RWPE2 (cell line): ENCODE measurements at places on chromosomes 1 and 21.

DNA sequence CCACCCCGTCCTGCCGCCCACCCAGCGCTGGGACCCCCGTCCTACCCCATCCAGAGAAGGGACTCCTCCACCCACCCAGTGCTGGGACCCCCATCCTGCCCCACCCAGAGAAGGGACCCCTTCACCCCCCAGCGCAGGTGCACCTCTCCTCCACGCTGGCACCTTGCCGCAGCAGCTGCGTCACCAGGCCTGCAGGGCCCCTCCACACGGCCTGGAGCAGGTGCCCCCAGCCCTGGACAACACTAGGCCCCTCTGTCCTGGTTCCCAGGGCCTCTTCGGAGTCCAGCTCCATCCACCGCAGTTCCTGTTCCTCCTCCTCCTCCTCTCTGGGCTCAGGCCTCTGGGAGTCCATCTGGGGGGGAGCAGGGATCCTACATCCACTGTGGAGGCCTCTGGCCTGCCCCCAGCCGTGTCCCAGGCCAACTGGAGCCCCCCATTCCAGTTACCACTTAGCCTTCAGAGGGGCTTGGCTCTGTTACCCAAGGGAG lies 378 bp downstream of the ANKRD65 start:
- DNase-seq = no peak

DNA sequence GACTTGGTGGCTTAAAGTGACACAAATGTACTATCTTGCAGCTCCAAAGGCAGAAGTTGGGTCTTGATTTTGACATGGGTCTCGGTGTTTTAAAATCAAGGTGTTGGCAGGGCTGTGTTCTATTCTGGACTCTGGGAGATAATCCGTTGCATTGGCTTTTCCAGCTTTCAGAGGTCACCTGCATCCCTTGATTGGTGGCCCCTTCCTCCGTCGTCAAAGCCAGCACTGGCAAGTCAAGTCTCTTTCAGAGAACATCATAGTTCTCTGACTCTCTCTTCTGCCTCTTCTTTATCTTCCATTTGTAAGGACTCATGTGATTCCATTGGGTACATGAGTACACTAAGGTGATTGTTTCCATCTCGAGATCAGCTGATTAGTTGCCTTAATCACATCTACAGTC lies 172.1 kb downstream of the CAMTA1 start:
- no peak for DNase-seq

GRCh38 chr21:29696937-29697336 lies 242.9 kb downstream of the GRIK1 start:
- DNase-seq = no peak

- no peak for DNase-seq
Observed at GRCh38 chr1:7659514-7659913, 111.6 kb upstream of the VAMP3 start.

- DNase-seq = no peak
Observed at GRCh38 chr1:150548632-150549495, at the start of gene ADAMTSL4. Gene ADAMTSL4 (plus strand): TSS chr1:150549408. CDS start chr1:150552289, 2,881 bp downstream.

DNA sequence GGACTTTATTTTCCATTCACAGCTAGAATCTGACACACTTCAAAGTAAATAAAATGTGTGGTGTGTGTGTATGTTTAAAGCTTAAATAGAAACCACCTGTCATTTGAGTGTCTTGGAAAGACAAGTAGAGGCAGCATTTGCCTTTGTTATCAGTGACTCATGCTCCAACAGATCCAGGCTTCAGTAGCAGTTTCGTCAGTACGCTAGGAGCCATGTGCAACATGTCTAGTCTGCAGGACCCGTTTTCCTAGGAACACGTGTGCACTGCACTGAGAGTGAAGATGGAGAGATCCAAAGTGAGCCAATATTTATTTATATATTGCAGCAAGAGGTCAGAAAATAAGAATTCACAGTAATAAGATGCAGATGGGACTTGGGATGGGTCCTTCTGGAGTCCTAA lies 41.8 kb downstream of the SGIP1 start:
- peak; percentile 48 for DNase-seq

- DNase-seq = no peak
Observed at GRCh38 chr1:1217621-1218523, 3.9 kb upstream of the TNFRSF4 start.

GRCh38 chr1:215489771-215490565 lies 77.1 kb upstream of the KCTD3 start:
- no peak for DNase-seq

GRCh38 chr1:84492726-84493125 lies 13.5 kb upstream of the SPATA1 start:
- no peak for DNase-seq

- no peak for DNase-seq
Observed at GRCh38 chr21:14541841-14542490, 4.1 kb downstream of the SAMSN1 start.

DNA sequence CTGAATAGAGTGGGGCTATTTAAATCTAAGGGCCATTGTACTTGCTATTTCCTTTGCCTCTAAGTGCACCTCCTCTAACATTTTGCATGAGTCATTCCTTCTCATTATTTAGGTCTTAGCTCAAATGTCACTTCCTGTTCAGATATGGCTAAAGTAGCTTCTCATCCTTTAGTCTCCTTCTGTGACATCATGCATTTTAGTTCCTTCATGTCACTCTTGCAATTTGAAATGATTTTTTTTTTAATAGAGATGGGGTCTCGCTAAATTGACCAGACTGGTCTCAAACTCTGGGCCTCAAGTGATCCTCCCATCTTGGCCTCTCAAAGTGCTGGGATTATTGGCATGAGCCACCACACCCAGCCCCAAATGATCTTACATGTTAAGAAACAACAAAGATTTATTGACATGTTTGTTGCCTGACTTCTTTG lies 6.6 kb downstream of the TBX19 start:
- no peak for DNase-seq

DNA sequence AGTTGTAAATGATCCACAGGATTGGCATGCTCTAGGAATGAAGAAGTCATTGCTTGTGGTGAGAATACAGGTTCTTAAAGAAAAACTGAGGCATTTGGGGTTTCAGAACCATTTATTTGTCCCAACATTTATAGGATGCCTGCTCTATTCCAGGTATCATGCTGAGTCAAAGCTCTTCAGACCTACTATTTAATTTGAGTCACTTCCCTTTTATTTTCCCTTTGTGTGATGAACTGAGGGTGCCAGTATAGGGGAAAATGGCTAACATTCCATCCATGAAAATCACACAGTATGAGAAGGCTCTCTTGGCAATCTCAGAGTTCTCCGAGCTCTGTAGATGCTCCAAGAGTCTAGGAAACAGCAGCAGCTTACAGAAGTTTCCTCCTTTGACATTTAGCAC lies 110.4 kb downstream of the RNF220 start:
- DNase-seq = no peak

DNA sequence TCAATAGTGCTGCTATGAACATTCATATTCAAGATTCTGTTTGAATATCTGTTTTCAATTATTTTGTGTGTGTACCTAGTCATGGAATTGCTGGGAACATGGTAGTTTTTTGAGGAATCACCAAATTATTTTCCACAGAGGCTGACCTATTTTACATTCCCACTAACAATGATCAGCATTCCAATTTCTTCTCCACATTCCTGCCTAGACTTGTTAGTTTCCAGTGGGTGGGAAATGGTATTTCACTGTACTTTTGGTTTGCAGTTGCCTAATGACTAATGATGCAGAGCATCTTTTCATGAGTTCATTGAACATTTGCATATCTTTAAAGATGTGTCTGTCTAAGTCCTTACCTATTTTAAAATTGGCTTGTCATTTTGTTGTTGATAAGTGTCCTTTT lies 1182.6 kb upstream of the B3GALT2 start:
- no peak for DNase-seq

- no peak for DNase-seq
Observed at GRCh38 chr1:246828818-246829217, 102.9 kb downstream of the AHCTF1 start.

GRCh38 chr1:240056350-240056749 lies 35.3 kb upstream of the FMN2 start:
- DNase-seq = no peak

- no peak for DNase-seq
Observed at GRCh38 chr1:165536016-165536415, 7.8 kb upstream of the LRRC52 start.

DNA sequence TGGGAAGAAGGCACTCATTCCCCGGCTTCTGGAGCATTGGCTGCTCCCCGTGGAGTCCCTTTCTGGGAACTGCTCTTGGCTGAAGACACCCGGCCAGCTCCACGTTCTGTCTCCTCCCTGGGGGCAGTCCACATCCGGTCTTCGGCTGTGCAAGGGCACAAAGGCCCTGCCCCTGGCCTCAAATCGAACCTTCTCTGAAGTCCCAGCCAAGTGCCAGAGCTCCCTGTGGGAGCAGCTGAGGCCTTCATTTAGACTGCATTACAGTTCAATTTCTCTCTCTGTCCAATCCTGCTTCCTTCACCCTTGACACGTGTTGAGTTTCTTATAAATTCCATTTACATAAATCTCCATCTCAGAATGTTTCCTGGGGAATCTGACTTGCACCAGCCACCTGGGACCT lies 132.9 kb upstream of the POU3F1 start:
- DNase-seq = no peak

DNA sequence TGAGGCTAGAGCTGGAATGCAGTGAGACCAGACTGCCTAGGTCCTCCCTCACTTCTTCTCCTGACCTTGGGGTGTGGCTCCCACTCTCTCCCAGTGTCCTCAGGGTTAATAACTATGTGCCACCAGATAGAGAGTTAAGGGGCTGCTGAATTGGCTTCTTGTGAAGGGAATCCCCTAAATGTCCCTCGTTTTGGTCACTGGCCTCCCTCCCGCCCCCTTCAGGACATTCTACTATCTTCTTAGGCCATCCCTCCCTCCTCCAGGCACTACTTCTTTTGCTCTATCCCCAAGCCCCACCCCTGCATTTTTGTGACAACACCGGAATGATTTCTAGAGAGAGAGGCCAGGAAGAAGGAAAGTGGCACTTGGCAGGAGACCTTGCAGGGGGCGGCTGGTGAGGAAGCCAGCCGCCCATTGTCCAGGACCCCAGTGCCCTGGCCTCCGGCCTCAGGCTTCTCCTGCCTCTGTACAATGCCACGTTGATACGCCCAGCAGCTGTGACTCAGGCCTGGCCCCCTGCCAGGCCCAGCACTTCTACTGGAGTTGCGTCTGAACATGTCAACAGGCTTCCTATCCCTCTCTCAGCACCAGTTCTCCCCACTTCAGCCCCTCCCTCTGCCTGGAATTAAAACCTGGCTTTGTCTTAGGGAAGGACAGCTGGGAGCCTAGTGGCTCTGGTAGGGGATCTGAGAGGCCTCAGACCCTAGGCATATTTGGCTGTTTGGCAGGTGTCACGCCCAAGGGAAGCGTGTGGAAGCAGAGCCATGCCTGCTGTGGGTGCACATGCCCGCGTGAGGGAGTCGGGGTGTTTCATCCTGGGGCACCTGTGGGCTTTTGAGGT lies 9.1 kb downstream of the LMNA start:
- DNase-seq = peak; percentile 93

GRCh38 chr1:41704196-41704595 lies 214.5 kb downstream of the HIVEP3 start:
- no peak for DNase-seq

- DNase-seq = no peak
Observed at GRCh38 chr1:40588586-40588985, 57.1 kb downstream of the ZNF684 start.

DNA sequence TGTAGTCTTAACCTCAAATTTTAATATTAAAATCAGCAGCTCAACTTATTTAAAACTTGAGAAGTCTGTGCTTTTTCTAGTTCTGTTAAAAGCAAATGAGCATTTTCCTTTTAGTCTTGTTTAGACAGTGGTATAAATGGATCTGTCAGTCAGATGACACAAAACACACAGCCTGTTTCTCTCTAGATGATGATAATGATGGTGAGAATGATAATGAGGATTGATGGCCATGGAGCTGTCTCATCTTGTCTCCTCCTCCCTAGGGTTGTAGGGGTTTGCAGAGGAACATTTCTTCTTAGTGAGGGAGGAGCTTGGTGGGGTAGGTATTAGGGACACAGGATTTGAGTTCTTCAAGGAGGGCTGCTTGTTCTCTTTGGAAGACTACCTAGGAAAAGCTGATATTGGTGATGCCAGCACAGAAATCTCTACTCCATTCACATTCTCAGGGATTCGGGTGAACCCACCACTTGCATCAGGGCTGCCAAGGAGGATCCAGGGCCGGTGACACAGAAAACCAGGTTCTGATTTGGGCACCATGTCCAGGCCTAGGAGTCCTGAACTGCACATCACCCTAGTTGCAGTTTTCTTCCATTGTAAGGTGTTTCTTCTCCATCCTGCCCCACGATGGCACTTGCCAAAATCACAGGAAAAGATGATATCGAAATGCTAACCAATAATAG lies 147.6 kb downstream of the RHOU start:
- no peak for DNase-seq

- peak; percentile 91 for DNase-seq
Observed at GRCh38 chr1:155139895-155140629, at the start of gene DPM3. Gene DPM3 (minus strand): TSS chr1:155140531. CDS start chr1:155140240, 291 bp downstream.

GRCh38 chr1:228140724-228141225 lies 696 bp downstream of the GUK1 start:
- DNase-seq = no peak

DNA sequence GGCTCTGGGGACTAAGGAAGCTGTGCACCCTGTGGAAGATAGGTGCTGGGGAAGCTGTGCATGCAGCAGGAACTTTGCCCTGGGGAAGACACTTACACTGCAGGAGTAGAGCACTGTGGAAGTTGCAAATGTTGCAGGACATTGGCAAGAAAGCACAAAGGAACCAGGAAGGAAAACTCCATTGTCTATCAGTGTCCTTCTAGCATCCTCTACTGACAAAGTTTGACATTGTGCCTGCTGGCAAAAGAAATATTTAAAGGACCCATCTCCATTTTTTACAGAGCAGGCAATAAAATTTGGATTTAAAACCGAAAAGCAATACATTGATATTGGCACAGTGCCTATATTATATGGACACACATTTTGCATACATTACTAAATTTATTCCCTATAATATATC lies 394.1 kb downstream of the PBX1 start:
- DNase-seq = no peak

- no peak for DNase-seq
Observed at GRCh38 chr1:202791077-202791747, 17.0 kb downstream of the KDM5B start.

- no peak for DNase-seq
Observed at GRCh38 chr1:26951216-26951615, 9.1 kb downstream of the KDF1 start.

DNA sequence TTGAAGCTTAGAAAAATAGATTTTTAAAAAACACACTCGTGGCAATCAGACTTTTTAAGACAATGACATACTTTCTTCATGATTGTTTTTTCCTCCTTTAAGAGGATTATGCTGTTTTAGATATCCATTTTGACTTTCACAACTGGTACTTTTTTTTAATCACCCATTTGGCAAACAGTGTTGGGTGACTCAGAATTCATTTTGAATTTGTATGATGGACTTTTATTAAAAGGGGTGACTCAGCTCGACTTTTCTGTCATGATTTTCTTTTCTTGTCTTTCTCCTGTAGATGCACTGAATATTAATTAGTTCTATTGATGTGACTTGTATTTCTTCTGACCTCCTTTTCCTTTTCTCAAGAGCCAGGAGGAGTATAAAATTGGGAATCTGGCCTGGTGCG lies 44.7 kb downstream of the FMN2 start:
- no peak for DNase-seq

DNA sequence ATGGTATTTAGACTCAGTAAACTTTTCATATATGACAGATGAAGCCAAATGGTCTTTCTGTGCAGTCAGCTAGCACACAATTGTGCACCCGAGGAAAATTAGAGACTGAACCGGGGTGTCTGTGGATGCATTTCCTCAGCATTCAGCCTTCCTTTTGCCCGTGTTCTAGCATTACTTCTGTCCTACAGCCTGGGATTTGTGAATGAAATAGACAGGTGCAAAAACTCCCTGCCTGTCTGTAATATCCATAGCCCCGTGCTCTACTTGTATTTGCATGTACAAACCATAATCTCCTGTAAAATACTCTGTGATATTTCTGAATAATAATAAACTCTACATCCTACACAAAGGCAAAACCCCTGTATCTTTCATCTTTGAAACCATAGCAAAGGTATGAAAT lies 64.8 kb upstream of the LGALS8 start:
- DNase-seq = no peak
